Activated T-helper 1 cell treated with anti-CD3 and anti-CD28 coated beads, Interleukin-2, amount 50 U/mL, for 16 hours (primary cell): ENCODE measurements at places on chromosomes 6 and 20.

DNA sequence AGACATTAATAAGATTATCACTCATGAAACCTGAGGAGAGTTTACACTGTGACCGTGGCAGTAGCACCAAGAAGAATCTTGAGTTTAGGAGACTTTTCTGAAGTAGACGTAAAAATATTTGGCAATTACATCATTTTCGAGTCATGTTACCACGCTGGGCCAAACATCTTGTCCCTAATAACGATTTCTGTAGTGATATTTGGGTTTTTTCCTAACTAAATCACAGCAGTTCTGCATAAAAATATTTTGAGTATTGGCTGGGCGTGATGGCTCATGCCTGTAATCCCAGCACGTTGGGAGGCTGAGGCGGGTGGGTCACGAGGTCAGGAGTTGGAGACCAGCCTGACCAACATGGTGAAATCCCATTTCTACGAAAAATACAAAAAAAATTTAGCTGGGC lies 262.4 kb downstream of the PHF3 start:
- DNase-seq, result no peak

DNA sequence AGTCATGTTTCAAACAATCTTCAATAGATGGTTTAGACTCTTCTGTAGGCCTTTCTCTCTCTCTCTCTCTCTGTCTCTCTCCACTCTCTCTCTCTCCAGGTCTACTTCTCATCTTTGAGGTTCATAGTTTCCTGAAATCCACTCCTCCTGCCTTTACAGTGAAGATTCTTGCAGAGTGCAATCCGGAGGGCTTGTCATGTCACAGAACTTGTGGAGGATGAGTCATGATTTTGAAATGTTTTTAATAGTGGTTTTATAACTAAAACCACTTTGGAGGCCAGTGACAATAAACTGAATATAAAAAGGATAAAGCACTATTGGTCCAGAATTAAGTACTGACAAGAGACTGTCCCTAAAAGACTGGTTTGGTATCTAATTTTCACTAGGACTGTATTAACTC lies 156.3 kb downstream of the KIF6 start:
- DNase-seq, result no peak

DNA sequence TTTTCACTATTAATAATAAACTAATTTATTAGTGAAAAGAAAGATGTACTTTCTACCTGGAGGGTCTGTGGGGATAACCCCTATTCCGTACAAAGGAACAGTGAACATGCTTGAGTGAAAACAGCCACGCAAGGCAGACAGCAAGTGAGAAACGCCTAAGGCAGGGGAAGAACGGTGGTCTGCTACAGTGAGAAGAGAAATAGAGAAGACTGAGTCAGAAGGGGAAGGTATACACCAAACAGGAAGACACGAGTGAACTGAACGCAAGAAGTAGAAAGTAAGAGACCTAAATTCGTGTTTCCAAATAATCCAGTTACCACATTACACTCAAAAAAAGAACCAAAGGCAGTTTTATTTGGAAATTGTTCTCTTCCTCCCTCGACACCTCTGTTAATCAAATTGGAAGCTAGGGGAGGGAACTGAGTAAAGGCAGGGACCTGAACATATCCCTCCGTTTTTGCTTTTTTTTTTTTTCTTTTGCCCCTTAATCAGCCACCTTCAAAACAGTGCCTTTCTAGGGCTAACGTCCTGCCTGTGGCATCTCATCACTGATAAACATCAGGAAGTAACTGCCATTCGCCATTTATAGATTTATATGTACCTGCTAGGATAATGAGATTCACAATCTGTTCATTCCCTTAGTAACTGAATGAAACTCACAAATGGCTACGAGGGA lies 48.9 kb downstream of the ATXN1 start:
- DNase-seq, result no peak

DNA sequence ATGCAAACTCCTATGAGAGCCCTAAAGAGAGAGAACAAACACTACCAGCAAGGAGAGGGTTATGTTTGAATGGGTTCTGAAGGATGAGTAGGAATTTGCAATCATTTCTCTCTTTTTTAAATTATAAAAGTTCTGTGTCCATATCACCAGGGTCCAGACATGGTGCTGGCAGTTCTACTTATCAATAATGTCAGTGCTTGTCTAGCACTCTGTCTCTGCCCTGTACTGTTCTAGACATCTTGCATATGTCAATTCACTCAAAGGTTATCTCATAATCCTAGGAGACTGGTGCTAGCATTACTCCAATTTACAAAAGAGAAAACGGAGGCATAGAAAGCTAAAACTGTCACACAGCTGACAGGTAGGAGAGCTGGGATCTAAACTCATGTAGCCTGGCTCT lies 101.3 kb downstream of the VEGFA start:
- no peak for DNase-seq

- no peak for DNase-seq
These were observed 2.4 kb downstream of the GMEB2 start for GRCh38 chr20:63624486-63624885.

DNA sequence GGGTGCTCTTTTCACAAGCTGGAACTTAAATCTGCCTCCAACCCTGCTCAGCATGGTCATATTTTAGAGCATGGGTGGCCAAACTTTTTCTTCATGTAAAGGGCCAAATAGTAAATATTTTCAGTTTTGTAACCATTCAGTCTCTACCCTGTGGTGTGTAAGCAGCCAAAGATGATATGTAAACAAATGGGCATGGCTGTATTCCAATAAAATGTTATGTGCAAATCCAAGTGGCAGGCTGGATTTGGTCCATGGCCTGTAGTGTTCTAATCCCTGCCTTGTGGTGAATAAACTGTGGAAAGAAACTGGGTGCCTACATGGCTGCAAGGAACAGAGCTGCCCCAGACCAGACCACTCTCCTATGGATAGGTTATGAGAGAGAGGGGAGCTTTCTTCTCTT lies 32.7 kb downstream of the OGFRL1 start:
- no peak for DNase-seq

DNA sequence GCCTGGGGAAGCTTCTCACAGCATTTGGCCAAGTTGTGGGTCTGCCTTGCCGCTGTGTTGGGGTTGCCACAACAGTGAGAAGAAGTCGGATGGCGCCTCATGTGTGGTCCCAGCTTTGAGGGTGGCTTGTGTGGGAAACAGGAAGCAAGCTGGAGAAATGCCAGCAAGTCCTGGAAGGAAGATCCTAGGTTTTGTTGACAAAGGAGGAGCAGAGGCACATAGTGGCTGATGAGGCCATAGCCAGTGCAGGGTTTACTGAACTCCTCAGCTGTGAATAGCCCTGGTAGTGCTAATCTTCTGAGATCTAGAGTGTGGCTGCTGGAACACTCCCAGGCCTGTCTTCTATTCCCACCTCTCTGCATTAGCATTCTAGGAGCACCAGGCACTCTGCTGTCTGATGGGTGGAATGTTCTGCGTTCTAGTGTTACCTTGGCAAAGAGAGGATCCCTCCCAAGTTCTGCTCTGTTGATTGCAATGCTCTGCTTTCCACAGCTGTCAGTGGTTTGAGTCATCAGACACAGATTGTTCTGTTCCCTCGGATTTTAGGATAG lies 25.2 kb downstream of the SNPH start:
- DNase-seq, result no peak

GRCh38 chr6:43979525-43979924 lies 147.7 kb downstream of the MRPL14 start:
- DNase-seq, result no peak

- DNase-seq, result no peak
These were observed 504.4 kb upstream of the NOX3 start for GRCh38 chr6:155959898-155960495.

- DNase-seq, result no peak
These were observed 51.1 kb upstream of the SLC24A3 start for GRCh38 chr20:19161336-19161735.
